KBM-7 (cell line): ENCODE measurements at places on chromosomes 6 and 20.
A peak's percentile ranks its signal among the peaks of the same experiment; 100 is the strongest.

DNA sequence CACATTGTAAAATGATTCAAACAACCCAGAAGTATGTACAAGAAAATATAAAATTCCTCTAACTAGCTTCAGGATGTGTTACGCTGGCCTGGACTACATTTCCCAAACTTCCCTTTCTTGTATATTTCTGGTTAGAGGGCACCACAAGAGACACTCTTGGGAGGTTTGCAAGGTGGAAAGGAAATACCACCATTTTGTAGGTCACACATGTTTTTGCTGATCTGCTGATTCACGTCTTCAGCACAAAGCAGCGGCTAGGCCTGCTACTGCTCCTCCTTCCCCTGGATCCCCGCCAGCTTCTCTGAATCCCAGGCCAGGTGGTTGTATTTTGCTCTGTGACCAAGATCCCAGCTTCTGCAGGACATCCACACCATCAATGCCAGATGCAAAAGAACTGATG, 104.2 kb downstream of the AGPAT4 start:
- no peak for DNase-seq

DNA sequence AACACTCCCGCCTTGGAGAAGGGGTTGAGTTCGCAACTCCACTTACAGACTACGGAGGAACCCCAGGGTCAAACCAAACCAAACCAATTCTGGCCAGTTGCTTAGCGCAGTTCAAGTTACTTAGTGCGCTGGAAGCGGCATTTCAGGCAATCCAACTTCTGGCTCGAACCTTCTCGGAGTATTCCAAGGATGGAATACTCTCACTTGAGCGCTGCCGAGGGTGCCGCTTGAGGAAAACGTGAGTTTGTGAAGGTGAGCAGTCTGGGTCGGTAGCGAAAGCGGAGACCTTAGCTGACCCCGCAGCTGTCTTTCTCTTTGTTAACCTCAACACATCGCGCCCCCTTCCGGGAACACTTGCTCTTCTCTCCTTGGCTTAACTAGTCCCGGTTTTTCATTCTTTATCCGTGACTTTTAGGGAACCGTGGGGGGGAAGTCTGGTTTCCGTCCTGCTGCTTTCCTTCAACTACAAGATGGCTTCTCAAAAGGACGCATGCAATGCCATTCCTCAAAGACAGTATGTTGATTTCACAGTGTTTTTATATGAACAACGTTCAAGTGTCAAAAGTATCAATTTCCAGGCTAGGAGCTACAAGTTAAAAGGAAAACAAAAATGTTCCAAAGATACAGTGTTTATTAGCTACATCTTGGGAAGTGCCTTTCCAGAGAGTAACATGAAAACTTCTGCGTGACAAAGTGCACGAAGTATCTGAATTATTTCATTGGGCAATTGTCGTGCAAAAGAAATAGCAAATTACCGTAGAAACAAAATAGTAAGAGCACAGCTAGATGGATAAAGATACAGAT, 741 bp upstream of the PNISR start:
- DNase-seq = peak; percentile 95

GRCh38 chr6:21666853-21667681, 73.5 kb downstream of the SOX4 start:
- DNase-seq = no peak

- DNase-seq = no peak
Observed at GRCh38 chr6:7809346-7809745, 83.4 kb downstream of the BMP6 start.

- DNase-seq = no peak
Observed at GRCh38 chr6:164928728-164929407, 380.5 kb downstream of the C6orf118 start.

DNA sequence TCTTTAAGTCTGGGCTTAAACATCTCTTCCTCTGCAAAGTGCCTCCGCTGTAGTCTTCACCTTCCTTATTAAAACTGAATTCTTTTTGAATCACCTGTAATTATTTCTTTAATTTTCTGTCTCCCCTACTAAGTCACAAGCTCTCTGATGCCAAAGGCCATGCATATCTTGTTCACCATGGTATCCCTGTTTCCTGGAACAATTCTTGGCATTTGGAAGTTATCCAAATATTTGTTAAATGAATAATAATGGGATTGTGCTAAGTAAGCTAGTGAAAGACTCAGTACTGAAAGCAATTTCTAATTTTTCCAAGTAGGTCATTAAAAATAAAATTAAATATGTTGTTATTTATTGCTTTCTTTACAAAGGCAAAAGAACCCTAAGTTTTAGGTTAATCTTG, 12.2 kb downstream of the SNAP91 start:
- no peak for DNase-seq

DNA sequence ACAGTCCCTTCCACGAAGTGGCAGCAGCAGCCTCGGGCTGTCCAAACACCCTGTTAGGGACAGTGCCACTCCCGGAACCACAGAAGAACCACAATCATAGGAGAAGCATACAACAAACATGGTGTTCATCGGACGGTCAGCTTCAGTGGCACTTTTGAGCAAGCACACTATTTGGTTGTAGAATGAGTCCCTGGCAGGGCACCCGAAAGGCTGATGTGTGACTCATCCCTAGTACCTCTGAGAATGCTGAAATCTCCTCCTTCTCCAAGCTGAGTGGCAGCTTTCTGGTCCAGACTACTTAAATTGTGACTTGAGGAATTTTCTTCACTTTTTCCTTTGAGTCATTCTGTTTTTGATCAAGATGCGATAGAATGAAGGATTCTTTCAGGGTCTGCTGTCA, 282.5 kb downstream of the ESR1 start:
- no peak for DNase-seq
